ENCODE measurements at places on chromosomes 3 and 15.

GRCh38 chr15:89457086-89457485, 39.3 kb downstream of the RHCG start:
- no peak for DNase-seq

DNA sequence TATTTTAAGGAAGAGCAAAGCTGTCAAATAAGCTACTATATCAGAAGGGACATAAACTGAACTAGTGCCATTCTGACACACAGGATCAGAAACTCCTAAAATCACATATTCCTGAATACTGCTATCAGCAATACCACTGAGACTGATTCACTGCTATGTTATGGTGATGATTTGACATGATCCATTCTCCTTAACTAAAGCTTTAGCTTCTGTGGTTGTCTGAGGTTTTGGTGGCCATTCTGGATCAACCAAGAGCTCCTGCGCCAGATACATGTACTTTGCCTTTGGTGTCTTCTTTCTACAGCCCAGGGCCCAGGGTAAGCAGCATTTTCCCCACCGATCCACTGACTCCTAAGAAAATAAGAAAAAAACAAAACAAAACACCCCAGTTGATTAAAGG, 6.7 kb upstream of the GP5 start:
- DNase-seq = peak; percentile 43

DNA sequence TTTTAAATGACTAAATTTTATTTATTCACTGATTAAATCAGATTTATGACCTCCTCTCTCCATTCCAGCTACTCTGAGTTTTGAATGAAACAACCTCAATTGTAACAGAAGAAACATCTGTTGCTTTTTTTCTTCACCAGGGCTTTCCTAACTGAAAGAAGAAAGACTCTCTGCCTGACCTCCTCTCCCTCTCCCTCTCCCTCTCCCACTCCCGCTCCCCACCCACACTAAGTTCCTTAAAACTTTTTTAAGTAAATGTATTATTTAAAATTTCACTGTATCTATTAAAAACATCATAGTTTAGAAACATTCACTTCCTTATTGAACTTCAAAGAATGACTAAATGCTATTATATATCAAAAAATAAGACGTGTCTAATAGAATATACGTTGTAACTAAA, 122.0 kb downstream of the TFDP2 start:
- DNase-seq = no peak

- DNase-seq = peak; percentile 38
These were observed 349.7 kb downstream of the TUSC7 start for GRCh38 chr3:117059067-117059955.

DNA sequence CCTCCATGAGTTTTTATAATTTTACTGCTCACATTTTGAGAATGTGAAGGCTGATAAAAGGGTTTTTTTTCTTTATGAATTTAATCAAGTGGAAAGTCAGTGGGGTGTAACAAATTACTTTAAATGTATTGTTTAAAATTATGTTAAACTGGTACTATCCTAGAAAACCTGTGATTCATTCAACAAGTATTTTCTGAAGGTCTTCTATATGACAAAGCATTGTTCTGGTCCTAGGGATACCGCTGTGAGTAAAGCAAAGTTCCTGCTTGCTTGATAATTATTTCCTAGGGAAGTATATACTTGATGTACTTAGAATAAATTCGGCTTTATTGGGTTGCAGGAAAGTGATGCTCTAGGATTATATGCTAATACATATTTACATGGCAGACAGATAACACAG, 152.8 kb upstream of the GOLGA6L4 start:
- DNase-seq = peak; percentile 6

DNA sequence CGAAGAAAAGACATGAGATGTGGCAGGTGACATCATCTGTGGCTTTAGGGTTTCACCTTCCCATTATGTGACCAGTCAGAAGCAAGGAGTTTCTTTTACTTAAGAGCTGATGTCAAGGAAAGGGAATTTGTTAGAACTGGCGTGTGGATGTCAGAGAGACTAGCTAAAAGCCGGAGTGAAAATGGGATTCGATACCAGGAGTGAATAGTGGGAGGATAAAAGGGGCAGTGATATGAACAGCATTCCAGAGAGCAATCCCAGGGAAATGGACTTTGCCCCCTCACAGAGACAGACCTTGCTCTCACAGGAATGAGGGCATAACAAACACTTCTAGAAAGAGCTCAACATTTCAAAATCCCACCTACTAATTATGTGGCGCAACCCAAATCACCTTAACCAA, 5.9 kb upstream of the FMN1 start:
- DNase-seq = no peak

DNA sequence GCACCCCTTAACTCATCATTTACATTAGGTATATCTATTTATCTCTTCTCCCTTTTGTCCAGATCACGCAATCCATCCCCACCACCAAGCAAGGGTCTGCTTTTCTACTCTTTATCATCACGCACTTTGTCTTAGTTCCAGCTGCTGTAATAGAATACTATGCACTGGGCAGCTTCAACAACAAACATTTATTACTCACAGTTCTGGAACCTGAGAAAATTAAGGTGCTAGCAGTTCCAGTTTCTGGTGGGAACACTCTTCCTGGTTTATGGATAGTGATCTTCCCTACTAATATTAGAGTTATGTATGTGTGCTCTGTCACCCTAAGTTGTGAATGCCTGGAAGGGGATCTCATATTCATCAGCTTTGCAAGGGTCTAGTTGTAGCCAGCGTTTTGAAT, 687.0 kb downstream of the NTRK3 start:
- no peak for DNase-seq

DNA sequence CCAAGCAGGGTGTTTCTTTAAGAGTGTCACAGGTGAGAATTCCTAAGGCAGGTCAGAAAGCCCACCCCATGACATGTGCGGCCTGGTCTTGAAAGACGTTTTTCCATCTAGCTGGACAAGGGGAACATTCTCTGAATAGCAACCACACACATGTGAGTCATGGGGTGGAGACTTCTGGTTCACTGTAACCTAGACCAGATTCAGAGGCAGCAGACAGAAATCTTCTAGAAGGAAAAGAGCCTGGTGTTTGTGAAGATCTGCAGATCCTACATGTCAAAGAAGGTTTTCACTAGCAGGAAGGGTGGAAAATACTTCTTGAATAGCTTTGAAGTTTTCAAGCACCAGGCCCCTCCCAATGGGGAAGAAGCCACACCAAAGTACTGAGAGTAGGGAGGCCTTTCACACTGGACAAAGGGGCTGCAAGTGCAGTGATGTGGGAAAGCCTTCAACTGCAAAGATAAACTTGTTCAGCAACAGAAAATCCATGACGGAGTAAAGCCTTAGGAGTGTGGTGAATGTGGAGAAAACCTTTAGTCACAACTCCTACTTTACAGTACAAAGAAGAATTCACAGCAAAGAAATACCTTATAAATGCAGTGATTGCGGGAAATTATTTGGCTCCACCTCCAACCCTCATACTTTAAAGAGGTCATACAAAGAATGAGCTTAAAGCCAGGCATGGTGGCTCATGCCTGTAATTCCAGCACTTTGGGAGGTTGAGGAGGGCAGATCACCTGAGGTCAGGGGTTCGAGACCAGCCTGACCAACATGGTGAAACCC, 17.6 kb downstream of the ADAM10 start:
- DNase-seq = peak; percentile 58

DNA sequence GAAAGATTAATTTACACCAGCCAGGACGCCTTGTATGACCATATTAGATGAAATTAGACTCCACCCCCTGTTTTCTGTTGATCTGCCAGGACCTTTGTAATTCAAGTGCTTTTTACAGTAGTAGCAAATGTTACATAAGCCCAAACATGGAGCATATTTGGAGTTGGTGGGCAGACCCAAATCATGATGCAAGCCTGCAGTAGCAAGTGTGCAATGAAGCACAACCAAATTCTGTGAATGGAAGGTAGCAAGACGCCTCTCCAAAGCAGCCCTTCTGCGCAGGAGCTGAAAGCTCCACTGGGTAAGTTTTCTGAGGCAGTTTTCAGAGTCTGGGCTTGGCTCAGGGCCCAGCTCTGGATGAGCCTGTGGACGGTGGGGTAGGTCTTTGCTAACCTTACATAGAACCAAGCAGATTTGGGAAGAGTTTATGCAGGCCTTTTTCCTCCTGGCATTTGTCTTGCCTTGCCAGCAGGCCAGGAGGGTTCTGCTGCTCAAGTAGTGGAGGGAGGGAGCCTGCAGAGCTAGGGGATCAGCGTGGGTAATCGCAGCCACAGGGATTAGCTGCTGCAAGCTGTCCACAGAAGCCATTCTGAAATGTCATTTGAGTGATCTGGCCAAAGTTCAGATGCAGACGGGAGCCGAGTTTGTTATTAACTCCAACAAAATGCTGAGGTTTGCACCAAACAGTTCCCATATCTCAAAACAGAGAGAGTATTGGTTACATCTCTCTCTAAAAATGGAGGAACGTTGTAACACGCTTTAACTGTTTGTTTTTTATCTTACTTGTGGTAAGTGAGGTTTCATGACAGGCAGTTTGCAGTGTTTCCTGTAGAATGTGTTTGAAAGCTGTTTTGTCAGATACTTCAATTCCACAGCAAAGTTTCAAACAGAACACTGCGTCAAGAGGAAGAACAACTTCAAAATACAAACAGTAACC, 55.4 kb downstream of the PSMD6 start:
- DNase-seq = peak; percentile 60

Measured in fibroblast of skin of abdomen (primary cell).